NCI-H345 (cell line): ENCODE measurements at places on chromosomes 4 and X.
A peak's percentile ranks its signal among the peaks of the same experiment; 100 is the strongest.

GRCh38 chr4:155494037-155494718 lies 117.4 kb upstream of the MAP9 start:
- no peak for DNase-seq

DNA sequence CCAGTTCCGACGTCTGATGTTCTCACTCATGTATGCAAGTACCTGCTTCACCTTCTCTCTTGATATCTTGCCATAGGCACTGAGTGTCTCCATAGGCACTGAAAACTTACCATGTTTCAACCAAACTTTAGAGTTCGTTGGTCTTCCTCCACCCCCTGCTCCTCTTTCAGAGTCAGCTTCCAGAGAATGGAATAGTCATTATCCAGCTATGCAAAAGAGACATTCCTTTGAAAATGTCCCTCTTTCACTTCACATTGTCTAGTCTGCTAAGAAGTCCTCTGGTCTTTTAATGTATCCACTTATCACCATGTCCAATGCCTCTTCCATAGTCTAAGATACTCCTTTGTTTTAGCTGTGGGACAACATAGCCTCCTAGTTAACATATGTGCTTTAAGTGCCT lies 566.0 kb upstream of the TENM3 start:
- DNase-seq = no peak

- DNase-seq = no peak
Measured at GRCh38 chr4:683247-683897, 5.6 kb downstream of the SLC49A3 start.

GRCh38 chr4:74444891-74445642 lies at the start of gene AREG:
Gene AREG, plus strand, starts transcription at chr4:74445136. Its CDS starts 210 bp downstream, at chr4:74445346.
- peak; percentile 49 for DNase-seq

- no peak for DNase-seq
Measured at GRCh38 chr4:153005899-153006381, 69.8 kb downstream of the FHDC1 start.

GRCh38 chrX:146278381-146278780 lies 460.8 kb downstream of the SLITRK2 start:
- DNase-seq = no peak

DNA sequence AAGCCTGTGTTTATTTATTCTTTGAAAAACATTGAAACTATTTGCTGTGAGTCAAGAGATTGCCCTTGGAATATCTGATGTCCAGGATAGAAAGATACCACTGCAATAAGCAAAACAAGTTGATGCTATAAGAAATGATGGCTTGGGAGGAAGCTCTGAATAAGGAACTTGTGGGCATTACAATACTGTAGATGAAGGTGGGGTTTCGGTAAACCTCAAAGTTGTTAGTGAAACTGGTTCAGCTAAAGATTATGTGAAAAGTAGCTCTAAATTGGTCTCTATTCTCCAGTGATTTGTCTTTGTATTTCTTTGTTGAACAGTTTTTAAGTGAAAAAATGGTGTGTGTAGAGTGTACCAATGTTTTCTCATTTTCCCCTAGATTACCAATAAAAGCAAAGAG lies 128.7 kb downstream of the AKAP4 start:
- no peak for DNase-seq

- DNase-seq = no peak
Measured at GRCh38 chrX:133897593-133898163, 87.7 kb downstream of the GPC3 start.

GRCh38 chrX:31499109-31499508 lies 427.3 kb upstream of the FTHL17 start:
- DNase-seq = no peak

GRCh38 chr4:163109967-163110366 lies 56.7 kb downstream of the NAF1 start:
- DNase-seq = peak; percentile 50

- no peak for DNase-seq
Measured at GRCh38 chr4:69816236-69816635, 43.7 kb downstream of the SULT1E1 start.

DNA sequence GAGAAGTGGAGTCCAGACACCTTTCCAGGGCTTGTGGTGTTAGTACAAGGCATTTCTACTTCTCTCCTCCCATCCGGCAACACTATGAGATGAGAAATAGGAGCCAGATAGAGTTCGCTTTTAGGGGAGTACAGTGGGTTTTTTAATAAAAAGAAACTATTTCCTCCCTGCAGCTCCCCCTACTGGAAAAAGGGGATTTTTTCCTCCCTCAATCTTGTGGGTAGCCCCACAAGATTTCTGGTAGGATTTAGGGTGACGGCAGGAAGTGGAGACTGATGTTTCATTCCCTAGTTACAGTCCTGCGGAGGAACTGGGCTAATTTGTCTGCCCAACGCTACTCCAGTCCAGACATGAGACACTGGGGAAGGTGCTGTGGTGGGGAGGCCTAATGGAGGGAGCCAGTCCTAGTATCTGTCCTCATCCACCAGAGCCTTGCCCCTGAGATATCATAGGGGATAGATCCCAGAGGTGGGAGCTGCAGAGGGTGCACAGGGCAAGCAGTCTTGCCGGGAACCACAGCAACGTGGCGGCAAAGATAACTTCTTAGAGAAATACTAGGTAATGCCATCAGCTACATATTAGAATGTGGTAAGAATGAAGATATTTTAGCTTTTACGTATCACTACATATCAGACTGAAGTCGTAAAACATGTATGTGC lies 45.5 kb upstream of the PRKG2 start:
- DNase-seq = no peak

DNA sequence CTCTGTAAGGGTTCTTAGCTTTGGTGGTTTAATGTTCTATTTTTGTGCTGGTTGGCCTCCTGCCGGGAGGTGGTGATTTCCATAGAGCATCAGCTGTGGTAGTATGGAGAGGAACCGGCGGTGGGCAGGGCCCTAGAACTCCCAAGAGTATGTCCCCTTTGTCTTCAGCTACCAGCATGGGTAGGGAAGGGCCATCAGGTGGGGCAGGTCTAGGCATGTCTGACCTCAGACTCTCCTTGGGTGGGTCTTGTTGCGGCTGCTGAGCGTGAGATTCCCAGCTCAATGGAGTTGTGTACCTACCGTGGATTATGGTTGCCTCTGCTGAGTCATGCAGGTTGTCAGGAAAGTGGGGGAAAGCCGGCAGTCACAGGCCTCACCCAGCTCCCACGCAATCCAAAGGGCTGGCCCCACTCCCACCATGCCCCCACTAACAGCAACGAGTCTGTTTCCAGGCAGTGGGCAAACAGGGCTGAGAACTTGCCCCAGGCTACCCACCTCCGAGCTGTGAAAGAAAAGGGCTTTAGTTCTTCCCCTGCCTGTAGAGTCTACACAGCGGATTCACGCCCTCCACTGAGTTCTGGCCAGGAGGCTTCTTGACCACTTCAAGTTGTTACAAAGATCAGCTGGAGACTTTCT lies 235.9 kb downstream of the RPA4 start:
- peak; percentile 93 for DNase-seq

GRCh38 chr4:120994521-120994920 lies 72.0 kb upstream of the PRDM5 start:
- DNase-seq = no peak

DNA sequence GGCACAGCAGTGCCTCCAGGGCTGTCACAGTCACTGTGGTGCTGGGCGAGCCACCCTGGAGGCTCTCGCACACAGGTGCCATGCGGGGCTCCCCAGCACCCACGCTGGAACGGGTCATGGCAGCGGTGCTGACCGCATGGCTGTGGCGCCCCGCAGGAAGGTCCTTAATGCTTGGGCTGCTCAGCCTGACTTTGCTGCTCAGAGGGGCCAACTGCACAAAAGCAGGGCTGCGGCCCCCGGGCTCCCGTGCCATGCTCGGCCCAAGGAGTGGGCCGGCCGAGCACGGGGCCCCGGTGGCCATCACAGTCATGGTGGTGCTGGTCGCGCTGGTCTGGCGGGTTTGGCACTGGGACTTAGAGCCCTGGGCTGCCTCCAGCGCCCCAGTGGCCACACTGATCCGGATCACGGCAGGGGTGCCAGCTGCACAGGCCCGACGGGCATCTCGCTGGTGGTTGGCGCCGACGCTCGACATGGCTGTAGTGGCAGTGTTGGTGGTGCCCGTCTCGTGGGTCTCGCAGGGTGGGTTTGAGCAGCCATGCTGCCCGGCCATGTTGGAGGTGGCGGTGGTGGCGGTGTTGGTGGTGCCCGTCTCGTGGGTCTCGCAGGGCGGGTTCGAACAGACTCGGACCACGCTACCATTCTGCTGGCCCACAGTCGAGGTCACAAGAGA lies 10.2 kb upstream of the RENBP start:
- DNase-seq = no peak

DNA sequence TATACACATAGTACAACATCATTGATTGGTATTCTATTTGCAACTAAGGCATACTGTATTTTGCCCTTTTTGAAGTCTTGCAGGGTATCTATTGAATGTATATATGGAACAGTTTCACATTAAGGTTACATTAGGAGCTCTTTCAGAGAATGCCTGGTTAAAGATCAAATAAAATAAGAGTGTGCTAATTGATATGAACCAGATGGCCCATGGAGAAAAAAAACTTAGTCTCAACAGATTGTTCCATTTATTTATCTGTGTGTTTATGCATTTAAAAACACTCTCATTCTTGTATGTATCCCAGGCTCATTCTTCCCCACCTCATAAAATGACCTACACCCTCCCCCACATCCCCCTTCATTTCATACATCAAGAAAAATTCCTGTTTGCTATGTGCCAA lies 35.2 kb upstream of the GRIA2 start:
- no peak for DNase-seq

DNA sequence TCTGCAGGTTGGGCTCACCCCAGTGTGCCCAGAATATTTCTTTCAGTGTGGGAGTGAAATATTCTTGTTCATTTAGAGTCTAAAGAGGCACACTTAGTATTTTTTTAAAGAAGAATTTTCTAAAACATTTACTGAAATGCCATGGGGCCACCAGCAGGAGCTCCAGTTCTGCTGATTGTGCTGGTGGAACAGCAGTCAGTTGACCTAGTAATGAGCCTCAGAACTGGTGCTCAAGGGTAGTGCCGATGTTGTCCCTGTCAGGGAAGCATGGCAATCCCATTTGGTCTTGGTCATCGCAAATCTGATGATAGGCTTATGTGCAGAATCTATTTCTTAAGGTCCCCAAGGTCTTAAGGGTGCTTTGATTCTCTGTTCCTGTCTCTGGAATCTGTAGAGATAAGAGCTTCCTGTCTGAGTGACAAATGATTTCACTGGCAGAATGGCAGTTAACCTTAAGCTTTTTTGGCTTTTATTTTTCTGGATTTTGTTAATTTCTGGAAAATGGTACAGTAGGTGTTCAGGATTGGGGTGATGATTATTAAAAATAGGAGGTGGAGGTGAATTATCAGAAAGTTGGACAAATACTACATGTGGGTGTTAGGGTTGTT lies 31.3 kb downstream of the JADE1 start:
- DNase-seq = no peak

GRCh38 chr4:33065749-33066148 lies 2345.6 kb downstream of the PCDH7 start:
- DNase-seq = no peak

- DNase-seq = peak; percentile 39
Measured at GRCh38 chr4:13543839-13544605, at the start of gene NKX3-2. Gene NKX3-2, minus strand, starts transcription at chr4:13544508. Its CDS starts 94 bp downstream, at chr4:13544414.

- DNase-seq = no peak
Measured at GRCh38 chr4:147826288-147826646, 94.4 kb downstream of the ARHGAP10 start.

- DNase-seq = no peak
Measured at GRCh38 chrX:41703574-41704029, 14.8 kb downstream of the GPR34 start.

- peak; percentile 55 for DNase-seq
Measured at GRCh38 chr4:3765271-3766035, 732 bp upstream of the ADRA2C start.

DNA sequence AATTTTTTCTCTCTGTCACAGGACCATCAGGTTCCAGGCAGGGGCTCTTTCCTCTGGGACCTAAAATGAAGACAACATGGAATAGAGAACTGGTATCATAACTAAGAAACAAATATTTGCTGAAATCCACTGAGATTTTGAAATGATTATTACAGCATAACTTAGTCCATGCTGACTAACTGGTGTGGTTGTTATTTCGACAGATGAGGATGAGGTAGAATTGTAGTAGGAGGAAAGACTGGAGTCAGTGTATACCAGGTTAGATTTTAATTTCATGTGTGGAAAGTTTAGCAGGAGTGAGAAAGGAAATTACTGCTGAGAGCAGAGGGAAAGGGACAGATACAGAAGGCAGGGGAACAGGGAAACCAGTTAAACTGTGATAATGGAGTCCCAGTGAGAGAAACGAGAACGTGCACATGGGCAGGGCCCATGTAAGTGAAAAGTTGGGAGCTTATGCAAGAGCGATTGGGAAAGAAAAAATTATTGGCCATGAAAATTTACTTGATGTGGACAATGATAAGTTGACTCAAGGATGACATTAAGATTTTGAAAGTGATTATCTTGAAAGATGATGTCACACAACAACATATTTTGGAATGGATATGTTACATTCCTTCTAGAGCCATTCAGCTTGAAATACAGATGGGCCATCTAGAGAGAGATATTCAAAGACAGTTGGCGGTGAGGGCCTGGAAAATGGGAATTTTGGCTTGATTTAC lies 98.7 kb upstream of the DDIT4L start:
- no peak for DNase-seq

GRCh38 chr4:4784379-4784778 lies 75.1 kb upstream of the MSX1 start:
- DNase-seq = no peak

GRCh38 chrX:10208281-10208856 lies 51.6 kb downstream of the CLCN4 start:
- no peak for DNase-seq

DNA sequence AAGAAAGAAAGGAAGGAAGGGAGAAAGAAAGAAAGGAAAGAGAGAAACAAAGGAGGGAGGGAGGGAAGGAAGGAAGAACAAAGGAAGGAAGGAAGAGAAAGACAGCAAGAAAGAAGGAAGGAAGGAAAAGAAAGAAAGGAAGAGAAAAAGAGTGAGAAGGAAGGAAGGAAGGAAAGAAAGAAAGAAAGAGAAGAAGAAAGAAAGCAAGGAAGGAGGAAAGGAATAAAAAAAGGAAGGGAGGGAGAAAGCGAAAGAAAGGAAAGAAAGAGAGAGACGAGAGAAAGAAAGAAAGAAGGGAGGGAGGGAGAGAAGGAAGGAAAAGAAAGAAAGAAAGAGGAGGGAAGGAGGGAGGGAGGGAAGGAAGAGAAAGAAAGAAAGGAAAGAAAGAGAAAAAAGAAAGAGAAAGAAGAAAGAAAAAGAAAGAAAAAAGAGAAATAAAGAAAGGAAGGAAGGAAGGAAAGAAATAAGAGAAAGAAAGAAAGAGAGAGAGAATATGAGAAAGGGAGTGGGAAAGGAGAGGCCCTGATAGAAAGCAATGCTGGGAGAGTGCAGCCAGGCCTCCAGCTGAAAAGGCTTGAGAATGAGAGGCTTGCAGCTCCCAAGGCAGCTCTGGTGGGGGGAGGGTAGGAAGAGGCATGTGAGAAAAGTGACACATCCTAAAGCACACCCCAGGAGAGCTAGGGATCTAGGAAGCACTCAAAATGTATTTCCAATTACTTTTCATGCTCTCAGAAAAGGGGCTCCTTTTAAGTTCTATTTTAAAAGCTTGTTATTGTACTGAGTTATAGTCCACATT lies 134.0 kb upstream of the ZIC3 start:
- DNase-seq = no peak

DNA sequence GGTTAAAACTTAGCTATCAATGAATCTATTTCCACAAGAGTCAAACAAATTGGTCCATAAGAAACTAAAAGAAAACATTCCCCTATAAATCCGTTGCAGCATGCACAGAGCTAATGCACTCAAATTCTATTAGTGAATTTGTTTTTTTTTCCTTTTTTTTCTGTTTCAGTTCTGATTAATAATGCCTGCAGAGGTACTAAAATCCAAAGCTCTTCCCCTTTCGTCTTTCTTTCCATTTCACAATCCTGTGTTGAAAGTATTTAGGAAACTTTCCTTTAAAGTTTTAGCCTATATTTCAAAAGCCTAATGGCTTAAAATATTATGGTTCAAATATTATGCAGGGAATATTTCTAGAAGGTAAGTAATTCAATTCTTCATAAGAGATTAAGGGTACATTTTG lies 45.9 kb upstream of the VEGFD start:
- DNase-seq = no peak
